H9 (cell line): ENCODE measurements at places on chromosomes 4 and X.

DNA sequence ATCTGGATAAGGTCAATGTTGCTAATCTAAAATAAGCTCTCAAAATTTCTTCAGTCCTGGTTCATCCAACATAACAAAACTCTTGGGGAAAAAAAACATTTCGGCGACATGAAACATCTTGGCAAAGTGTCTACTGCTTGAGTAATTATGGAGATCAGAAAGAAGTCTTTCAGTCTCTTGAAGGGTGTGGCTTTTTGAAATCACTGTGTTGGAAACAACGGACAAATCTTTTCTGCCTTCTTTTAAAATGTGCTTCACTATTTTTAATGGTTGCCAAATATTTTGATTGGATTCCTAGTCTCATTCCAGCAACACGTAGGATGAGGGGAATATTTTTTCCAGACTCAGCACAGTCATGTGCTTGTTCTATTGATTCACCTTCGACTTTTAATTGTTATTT lies 138.6 kb downstream of the KLHL8 start:
- DNase-seq = no peak

DNA sequence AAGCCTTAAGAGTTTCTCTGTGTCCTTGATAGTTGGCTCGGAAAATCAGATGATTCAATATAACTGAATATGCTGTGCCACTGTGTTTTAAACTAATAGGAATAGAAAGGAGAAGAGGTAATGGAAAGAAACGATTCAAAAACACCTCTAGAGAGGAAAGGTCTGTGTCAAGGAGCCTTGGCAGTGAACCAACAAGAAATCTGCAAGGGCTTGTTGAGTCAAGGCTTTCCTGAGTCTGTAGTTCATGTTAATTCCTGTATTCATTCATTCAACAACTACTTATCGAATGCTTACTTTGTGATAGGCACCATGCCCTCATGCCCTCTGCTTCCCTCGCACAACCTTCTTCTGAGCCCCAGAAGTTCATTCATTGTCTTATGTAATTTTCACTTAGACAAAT lies 336.0 kb downstream of the PDHA2 start:
- DNase-seq = no peak

DNA sequence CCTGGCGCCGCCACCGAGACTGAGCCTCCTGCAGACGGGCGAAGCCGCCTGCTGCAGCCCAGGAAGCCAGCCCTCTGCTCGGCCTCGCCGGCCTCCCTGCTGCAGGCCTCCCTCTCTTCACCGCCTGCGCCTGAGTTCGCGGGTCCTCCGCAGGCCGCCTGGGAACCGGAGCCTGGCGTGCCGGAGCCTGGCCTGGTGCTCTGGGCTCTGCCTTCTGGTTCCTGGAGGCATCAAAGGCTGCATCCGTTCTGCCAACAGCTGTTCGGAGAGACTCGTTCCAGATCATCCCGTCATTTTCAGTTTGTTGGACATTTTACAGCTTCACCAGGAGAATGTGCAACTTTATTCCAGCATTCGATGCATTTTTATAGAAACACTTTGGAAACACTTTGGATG lies 178.0 kb downstream of the DCLK2 start:
- no peak for DNase-seq

GRCh38 chr4:153541456-153542096 lies 75.4 kb downstream of the TMEM131L start:
- DNase-seq = no peak

- DNase-seq = no peak
These were observed 161.6 kb upstream of the TLL1 start for GRCh38 chr4:165711436-165711835.

DNA sequence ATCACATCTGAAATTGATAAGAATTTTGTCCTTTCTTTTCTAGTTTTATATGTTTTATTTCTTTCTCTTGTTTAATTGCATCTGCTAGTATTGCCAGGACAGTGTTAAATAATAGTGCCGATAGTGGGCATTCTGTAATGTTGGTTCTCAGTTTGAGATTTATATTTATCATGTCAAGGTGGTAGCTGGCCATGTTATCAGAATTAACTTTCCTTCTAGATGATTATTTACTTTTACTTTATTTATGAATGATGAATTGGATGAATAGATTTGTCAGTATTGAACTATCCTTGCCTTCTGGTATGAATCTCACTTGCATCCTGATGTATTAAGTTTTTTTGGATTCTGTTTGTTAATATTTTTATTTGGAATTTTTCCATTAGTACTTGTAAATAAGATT lies 42.7 kb downstream of the METAP1 start:
- no peak for DNase-seq

DNA sequence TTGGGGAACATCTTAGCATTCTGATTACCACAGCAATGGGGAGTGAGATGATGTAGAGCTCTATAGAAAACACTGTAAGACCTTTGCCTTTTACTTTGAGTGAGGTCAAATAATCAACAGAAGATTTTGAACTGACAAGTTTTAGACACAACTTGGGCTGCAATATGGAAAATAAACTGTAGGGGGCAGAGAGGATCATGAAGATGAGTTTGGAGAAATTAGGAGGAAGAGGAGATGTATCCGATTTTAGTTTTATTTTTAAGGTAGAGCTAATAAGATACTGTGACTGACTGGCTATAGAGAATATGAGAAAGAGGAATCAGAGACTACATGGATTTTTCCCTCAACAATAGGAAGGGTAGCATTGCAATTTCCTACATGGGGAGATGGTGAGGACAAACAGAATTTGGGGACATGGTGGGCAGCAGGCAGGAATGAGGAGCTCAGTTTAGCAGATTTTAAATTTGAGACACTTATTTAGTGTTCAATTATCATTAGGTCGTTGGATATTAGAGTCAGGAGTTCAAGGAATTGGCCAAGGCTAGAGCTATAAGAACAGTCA lies 563.1 kb downstream of the INPP4B start:
- no peak for DNase-seq
